HFFc6 (cell line): ENCODE measurements at places on chromosomes 11 and 22. TPM values are rescaled to one million over a fixed set of nuclear protein-coding genes. Genes with fewer than 3 reads are reported as not detected.

The PHF21A gene
- total RNA-seq, result 22.9 to 27.4 TPM (median 26.2 TPM) in 3 replicates

The BET1L gene
- 65.7 to 76.9 TPM (median 65.7 TPM) in 3 replicates for total RNA-seq

The SCO2 gene
- total RNA-seq, result 6.2 to 9.9 TPM (median 6.2 TPM) in 3 replicates

The SCGB1A1 gene
- not detected in 3 replicates for total RNA-seq

- no peak for DNase-seq
Observed at GRCh38 chr22:44042249-44043218, 18.4 kb downstream of the PARVB start.

DNA sequence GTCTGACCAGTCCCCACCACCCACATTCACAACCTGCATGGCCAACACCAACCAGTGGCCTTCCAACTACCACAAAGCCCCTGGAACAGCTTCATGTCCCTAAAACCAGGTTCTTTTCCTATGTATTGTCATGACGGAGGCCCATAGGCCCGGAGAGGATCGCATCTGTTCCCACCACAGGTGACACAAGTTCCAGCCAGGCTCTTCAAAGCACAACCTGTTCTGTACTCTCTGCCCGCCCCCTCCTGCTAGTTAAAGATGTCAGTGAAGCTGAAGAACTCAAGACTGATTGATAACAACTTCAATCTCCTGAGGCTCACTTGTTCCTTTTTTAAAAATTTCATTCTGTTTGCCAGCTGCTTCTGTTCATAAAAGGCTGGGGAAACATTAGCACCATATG lies 121.1 kb upstream of the GUCY1A2 start:
- DNase-seq, result no peak

- DNase-seq, result no peak
Observed at GRCh38 chr11:44260081-44260480, 49.9 kb downstream of the ALX4 start.

GRCh38 chr11:128361451-128362020 lies 225.8 kb downstream of the ETS1 start:
- peak; percentile 58 for DNase-seq

DNA sequence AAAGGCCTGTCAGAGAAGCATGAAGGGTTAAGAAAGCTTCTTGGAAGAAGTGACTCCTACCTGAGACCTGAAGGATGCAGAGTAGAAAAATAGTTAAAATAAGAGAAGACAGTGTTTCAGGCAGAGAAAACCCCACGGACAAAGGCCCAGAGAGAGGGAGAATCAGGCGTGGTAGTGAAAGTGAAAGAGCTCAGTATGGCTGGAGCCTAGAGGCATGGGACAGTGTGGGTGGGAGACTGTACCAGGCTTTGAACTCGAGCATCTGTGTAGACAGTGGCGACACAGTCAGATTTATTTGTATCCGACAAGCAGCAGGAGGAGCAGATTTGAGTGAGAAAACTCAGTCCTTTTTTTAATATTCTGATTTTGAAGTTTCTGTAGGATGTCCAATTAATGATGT lies 360.0 kb downstream of the OPCML start:
- no peak for DNase-seq

DNA sequence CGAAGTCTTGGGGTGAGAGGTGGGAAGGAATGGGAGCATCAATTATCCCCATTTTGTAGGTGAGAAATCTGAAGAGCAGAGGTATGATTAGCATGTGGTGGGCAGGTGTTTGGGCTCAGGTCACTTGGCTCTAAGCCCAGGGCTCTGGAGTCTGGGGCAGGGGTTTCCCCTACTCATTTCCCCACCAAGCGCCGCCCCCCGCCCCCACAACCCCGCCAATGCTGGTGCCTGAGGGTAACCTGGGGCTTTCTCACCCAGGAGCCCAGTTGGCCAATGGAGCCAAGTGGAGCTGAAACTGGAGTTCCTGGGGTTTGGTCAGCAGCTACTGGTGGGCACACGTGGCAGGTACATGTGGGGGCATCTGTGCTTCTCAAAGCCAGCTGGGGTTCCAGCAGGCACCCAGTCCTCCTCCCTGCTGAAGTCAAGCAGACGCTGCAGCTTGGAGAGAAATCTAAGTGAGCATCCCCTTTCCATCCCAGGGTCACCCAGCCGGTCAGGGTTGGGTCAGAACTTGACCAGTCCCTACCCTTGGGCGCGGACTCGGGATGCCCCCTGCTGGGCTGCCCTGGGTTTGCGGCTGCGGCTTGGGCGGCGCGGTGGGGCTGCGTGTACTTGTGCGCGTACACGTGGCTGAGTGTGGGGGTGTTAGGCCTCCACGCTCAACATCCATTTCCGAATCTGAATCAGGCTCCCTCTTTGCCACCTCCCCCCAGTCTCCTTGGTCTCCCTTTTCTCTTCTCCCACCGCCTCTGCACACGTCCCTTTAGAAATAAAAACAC lies 1.7 kb upstream of the CHRM1 start:
- DNase-seq, result no peak

GRCh38 chr11:45895553-45896259 lies 10.3 kb downstream of the MAPK8IP1 start:
- no peak for DNase-seq

DNA sequence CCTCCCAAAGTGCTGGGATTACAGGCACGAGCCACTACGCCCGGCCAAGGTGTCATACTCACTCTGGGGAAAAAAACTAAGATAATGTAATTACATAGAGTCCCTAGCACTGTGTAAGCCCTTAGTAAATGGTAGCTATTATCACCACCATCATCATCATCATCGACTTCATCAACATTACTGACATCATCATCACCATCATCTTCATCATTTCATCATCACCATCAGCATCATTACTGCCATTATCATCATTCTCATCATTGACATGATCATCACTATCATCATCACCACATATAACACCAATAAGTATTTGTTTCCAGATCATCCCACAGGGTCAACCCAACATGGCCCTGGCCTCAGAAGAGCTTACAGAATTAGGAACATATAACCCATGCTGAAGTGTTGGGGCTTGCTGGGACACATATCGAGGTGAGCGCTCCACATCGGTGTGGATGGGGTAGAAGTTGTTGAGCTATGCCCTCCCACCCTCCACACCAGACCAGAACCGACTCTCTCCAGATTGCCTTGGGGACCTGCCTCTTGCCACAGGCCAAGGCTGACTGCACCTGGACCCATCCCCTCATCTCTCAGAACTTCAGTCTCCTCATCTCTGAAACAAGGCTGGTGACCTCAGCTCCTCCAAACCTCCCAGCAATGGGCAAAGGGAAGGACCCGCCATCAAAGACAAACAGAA lies 14.7 kb upstream of the CD5 start:
- DNase-seq, result no peak

GRCh38 chr11:124970925-124971324 lies 16.9 kb downstream of the CCDC15 start:
- DNase-seq, result peak; percentile 43
